ENCODE measurements at places on chromosomes 5 and 9. TPM values are rescaled to one million over a fixed set of nuclear protein-coding genes. Genes with fewer than 3 reads are reported as not detected.

SLC25A46 gene
- total RNA-seq = 46.7 TPM

RNF180 gene
- total RNA-seq = not detected

DNA sequence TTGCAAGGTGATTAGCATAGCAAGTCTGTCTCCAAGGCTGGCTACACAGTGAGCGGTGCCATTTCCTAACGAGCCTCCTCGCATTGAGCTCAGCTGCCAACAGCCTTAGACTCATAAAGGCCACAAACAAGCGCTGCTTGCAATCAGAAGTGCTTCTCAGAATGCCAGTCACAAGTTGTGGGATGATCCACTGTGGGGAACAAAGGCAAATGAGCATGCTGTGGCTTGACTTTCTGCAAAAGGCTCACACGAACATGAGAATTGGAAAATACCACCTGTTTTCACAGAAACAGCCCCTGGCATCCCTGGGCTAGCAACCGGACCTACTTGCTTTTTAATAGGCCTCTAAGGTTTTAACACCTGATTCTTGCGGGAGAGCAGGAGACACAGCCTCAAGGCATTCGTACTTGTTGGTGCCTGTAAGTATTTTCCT, 215.5 kb downstream of the FANCC start:
- no peak for DNase-seq
- H3K4me1 ChIP-seq = no peaks in the 10 kb centered on the region
- no peak overlapping the region for H3K27ac ChIP-seq
- H3K36me3 ChIP-seq = no peaks in the 10 kb centered on the region
- no peak overlapping the region for H3K4me3 ChIP-seq

DNA sequence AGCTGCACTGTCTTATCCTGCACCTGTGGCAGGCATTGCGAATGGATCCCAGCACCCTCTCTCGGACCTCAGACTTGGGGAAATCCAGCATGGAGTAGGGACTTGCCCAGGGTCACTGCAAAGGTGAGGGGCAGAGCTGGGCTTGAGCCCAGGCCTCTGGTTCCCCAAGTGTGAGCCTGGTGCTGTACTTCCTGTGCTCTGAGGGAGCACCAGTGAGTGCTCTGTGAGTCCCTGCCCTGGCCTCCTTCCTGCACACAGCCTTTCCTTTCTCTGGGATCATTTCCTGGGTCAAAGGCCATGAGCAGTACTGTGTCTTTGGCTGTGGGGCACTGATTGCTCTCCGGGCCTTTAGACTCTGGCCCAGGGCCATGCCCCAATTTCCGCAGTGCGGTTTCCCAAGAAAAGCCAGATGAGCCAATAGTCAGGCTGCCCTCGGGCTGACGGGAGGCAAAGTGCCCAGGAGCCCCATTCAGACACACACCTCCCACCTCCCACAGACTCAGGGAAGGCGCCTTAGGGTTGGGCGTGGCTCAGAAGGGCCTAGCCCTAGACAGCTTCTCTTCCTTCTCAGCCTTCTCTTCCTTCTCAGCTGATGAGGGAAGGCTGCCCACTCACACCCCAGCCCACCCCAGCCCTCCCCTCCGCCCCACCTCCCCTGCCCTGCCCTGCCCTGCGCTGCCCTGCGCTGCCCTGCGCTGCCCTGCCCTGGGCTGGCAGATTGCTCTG, 23.3 kb upstream of the TRIM14 start:
- H3K36me3 ChIP-seq = no peaks in the 10 kb centered on the region
- H3K4me1 ChIP-seq = peaks cover 5% of the 10 kb centered on the region
- H3K4me3 ChIP-seq = no peak overlapping the region

DNA sequence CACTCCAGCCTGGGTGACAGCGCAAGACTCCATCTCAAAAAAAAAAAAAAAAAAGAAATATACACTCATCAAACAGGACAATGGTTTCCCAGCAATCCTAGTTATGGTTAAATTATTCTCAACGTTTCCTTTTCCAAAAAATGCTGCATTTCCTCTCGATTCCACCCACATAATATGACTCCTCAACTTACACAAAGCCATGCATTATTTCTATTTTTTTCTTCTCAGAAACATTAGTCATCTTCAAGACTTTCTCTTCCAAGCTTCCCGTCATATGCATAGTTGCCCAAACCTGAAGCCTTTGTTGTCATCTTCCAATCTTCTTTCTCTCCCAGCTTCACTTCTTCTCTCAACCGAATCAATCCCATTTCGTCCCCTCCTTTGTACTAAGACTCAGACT, 61.4 kb upstream of the RANBP6 start:
- peaks cover 16% of the 10 kb centered on the region for H3K4me1 ChIP-seq
- H3K27ac ChIP-seq = no peak overlapping the region
- no peak for DNase-seq
- H3K4me3 ChIP-seq = no peak overlapping the region

DNA sequence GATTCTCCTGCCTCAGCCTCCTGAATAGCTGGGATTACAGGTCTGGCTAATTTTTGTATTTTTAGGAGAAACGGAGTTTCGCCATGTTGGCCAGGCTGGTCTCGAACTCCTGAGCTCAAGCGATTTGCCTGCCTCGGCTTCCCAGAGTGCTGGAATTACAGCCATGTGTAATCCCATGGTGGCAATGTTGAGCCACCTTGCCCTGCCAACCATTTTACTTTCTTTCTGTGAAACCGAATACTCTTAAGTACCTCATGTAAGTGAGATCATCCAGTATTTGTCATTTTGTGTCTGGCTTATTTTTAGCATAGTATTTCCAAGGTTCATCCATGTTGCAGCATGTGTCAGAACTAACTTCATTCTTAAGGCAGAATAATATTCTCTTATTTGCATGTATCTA, 8.2 kb downstream of the PRRC2B start:
- H3K4me3 ChIP-seq = peak overlapping the region; percentile 18
- peaks cover 73% of the 10 kb centered on the region for H3K4me1 ChIP-seq
- H3K36me3 ChIP-seq = no peaks in the 10 kb centered on the region
- DNase-seq = no peak
- no peaks in the 10 kb centered on the region for H3K27me3 ChIP-seq

- peaks cover 5% of the 10 kb centered on the region for H3K27me3 ChIP-seq
- no peaks in the 10 kb centered on the region for H3K36me3 ChIP-seq
- no peak overlapping the region for H3K4me3 ChIP-seq
- H3K4me1 ChIP-seq = no peaks in the 10 kb centered on the region
- DNase-seq = no peak
Observed at GRCh38 chr5:13917061-13917460, 27.4 kb downstream of the DNAH5 start.

DNA sequence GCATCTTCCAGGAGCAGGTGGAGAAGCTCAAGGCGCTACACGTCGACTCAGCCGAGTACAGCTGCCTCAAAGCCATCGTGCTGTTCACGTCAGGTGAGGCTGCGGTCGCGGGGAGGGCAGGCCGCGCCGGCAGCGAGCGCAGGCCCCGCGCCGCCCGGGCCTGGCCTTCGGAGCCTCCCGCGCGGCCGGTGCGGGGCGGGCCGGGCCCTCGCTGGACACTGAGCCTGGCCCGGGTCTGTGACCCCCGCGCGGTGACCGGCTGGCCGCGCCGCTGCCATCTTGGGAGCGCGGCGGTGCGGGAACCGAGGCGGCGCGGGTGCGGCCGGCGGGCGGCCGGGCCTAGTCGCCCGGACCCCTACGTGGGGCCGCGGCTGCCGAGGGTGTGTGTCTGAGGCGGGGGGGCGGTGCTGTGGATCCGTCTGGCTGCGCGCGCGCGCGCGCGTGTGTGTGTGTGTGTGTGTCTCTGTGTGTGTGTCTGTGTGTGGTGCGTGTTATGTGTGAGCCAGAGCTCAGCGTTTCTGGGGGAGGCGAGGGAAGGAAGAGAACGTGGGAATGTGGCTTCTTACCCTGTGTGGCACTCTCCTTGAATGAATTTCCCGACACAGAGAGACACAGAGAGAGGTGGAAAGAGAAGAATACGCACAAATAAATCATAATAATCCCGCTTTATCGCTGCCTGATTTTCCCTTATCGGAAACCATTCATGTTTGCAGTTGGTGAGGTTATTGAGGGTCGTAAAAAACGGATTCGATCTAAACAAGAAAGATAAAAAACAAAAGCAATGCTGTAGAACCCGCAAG, 5.5 kb downstream of the NR2F1 start:
- no peak overlapping the region for H3K27ac ChIP-seq
- peaks cover 52% of the 10 kb centered on the region for H3K27me3 ChIP-seq
- peaks cover 11% of the 10 kb centered on the region for H3K36me3 ChIP-seq
- H3K4me3 ChIP-seq = peak overlapping the region; percentile 41

GRCh38 chr9:105168870-105169319, 75.6 kb upstream of the SLC44A1 start:
- no peak overlapping the region for H3K27ac ChIP-seq
- H3K4me3 ChIP-seq = no peak overlapping the region
- DNase-seq = no peak
- peaks cover 17% of the 10 kb centered on the region for H3K27me3 ChIP-seq
- H3K4me1 ChIP-seq = no peaks in the 10 kb centered on the region

GRCh38 chr5:167953151-167953798, 338.2 kb upstream of the WWC1 start:
- no peak overlapping the region for H3K4me3 ChIP-seq
- DNase-seq = no peak
- no peaks in the 10 kb centered on the region for H3K4me1 ChIP-seq
- H3K27me3 ChIP-seq = peaks cover 5% of the 10 kb centered on the region
- H3K27ac ChIP-seq = no peak overlapping the region

DNA sequence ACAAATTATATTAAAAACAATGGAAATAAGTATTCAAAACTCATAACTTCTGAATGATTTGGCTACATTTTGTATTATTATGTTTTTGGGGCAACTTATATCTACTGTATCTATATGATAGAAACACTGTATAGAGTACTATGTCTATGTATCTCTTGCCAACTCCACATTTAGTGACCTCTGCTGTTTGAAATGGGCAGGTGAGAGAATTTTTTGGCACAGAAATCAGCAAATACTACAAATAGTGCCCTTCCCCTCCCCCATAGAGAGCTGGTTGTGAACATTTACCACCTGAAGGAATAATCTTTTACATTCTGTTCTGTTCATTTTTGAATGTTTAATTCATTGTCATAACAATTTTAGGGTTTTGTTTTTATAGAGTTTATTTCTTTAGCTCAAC, 545.3 kb downstream of the PDE4D start:
- no peak overlapping the region for H3K4me3 ChIP-seq
- no peak overlapping the region for H3K27ac ChIP-seq
- H3K36me3 ChIP-seq = no peaks in the 10 kb centered on the region
- no peaks in the 10 kb centered on the region for H3K4me1 ChIP-seq

- H3K4me1 ChIP-seq = no peaks in the 10 kb centered on the region
- H3K27ac ChIP-seq = no peak overlapping the region
- no peak for DNase-seq
- no peaks in the 10 kb centered on the region for H3K27me3 ChIP-seq
- no peaks in the 10 kb centered on the region for H3K36me3 ChIP-seq
Observed at GRCh38 chr5:116719106-116719505, 144.5 kb upstream of the SEMA6A start.

GRCh38 chr5:16160706-16161105, 18.9 kb downstream of the MARCHF11 start:
- H3K4me3 ChIP-seq = no peak overlapping the region

DNA sequence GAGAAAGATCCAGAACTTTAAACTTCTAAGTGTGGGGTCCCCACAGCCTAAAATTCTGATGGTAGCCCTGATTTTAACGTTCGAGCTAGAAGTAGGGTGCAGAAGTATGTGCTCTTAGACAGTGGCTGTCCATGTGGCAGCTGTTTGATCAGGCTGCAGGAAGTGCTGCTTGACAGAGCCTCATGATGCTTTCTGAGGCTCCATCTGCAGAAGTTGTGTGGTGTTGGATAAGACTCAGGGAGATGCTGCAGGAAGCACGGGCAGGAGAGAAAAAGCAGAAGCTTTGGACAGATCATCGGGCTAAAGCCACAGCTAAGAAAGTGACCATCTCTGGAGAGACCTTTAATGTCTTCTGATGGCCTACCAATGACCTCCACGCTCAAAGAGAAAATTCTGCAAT, 8.1 kb downstream of the MTMR12 start:
- H3K4me1 ChIP-seq = peaks cover 51% of the 10 kb centered on the region
- H3K27me3 ChIP-seq = no peaks in the 10 kb centered on the region
- no peak overlapping the region for H3K27ac ChIP-seq
- DNase-seq = no peak

DNA sequence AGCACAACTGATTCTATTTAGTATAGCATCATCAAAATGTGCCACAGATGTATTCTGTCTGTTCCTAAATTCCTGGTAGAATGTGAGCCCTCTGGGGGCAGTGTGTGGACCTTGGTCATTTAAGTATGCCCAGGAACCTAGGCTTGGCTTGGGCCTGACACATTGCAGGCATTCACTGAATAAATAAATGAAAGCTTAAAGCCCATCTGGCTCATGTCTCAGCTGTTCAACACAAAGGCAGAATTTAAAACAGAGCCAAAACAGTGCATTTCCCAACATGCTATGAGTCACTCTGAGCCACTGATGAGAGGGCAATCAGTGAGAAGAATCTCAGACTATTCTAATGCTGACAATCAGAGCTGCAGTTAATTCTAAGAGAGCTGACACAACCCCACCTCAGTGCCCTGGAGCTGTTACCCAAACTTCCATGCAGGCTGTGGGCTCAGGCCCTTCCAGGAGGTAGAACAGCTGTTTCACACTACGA, 8.1 kb downstream of the FAM193B start:
- no peaks in the 10 kb centered on the region for H3K27me3 ChIP-seq
- H3K4me1 ChIP-seq = peaks cover 42% of the 10 kb centered on the region
- peak overlapping the region; percentile 46 for H3K4me3 ChIP-seq

GRCh38 chr5:126988021-126988569, 42.3 kb downstream of the MARCHF3 start:
- no peaks in the 10 kb centered on the region for H3K36me3 ChIP-seq
- peak overlapping the region; percentile 93 for H3K27ac ChIP-seq

Measured in natural killer cell treated with Interleukin-12 subunit alpha and Interleukin-12 subunit beta and Interleukin-15 and Interleukin-18, amount 100 ng/mL, for 72 hours (primary cell).